NCI-H226 (cell line): ENCODE measurements at places on chromosomes 16 and 17.
A peak's percentile ranks its signal among the peaks of the same experiment; 100 is the strongest.

DNA sequence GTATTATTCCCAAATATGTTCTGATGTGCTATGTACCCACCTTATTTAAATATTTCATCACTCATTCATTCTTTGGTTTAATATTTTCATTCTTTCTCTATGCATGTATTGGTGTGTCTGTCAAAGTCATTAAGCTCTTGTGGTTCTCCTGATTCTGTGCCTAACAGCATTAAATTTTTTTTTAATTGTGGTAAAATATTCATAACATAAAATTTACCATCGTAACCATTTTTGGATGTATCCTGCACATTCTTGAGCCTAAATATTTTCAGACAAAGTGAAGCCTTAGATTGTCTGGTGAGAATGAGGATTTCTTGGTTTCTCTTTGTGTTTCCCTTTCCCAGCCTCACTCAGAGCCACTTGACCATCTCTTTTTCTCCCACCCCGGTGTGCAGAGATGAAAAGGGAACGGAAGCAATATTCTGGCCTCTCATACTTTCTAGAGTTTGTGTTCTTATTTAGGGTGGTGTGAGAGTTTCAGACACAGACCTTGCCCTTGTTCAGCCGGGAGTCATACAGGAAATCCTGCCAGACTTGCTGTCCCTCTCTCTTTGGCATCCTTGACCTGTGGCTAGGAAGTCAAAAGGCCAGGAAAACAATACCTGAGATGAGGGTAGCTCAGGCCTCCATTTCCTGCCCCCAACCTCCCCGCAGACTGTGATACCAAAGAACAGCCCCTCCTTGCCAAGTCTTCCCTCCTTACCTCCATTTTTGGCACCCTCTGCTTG, 4.9 kb downstream of the CCL5 start:
- no peak for DNase-seq

DNA sequence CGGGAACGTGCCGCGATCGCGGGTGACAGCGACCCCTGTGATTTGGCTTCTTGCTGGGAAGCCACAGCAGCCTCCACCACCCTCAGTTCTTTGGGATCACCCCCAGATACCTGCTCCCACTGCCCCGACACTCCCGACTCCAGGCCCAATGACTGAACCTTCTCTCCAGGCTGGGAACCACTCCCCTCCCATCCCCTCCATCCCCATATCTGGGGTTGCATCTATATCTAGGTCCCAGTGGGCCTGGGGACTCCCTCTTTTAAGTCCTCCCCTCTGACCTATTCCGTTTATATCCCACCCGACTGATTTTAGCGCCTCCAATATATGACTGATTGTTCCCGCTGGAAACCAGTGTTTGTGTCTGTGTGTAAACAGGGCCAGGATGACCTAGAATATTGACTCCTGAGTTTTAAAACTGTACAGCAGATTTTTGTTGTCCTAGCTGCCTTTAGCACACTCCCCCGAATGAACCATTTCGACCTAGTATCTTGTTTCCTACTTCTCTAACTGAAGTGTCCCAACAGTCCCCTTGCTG, 667 bp downstream of the PSMD3 start:
- DNase-seq, result no peak

GRCh38 chr17:17723354-17724261, 42.4 kb downstream of the RAI1 start:
- peak; percentile 62 for DNase-seq

DNA sequence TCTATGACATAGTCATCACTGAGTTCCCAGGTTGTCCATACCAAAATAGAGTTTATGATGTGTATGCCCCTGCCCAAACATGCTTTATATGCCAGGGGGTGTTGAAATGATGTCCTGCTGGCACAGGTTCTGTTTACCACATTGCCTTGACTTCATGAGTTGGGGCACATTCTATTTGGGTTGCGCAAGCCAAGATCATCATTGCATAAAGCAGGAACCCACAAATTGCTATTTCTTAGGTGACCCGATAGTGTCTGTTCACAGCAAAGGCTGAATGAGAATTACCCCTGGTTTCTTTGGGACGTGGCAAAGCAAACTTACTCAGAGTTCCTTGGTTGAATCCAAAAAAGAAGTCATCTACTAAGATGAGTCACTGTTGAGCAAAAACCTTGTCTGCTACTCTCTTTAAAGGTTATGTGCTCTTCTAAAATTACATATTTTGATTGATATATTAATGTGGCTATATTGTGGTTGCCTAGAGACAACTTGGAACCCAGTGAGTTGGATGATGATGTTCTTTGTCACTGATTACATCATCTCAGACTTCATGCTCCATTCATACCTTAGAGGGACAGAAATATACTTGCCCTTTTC, 912.6 kb upstream of the SOX9 start:
- DNase-seq, result peak; percentile 24

DNA sequence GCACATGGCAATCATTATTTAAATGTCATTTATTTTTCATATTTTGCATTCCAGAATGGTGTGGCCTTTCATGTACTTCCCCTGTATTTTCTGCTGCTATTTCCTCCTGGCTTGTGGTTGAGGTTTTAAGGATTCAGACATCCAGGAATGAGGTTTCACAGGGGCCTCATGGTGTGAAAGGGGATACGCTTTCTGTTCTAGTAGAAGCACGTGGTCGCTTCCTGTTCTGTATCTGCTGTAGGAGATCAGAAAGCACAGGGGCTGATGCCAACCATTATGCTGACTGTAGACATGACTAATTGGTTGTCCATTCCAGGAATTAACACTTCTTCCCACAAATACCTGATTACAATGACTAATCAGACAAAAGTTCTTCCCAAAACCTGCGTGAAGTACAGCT, 405.9 kb downstream of the SHISA9 start:
- no peak for DNase-seq

DNA sequence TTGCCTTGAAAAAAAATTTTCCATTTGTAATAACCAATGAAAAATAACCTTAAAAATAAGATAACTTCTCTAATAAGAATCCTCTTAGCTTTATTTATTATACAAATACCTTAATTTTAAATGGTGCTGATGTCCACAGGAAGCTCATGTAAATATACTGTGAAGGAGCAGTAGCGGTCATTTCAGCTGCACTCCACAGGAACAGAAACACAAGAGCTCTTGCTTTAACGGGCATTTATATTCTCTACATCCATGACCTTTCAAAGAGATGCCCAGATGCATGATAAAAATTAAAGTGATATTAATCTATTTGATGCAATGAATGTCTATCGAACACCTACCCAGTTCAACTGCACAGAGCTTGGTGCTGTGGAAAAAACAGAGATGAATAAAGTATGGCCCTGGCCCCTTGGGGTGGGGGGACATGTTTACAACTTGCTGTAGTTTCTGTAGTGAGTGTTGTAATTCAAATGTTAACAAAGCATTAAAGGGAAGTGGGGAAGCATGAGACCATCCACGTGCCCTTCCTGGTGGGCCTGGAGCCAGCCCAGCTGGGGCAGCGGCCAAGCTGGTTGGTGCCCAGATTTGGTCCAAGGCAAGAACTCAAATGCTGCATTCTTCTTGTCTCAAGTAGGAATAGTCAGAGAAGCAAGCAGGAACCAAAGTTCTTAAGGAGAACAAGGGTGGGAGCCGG, 47.9 kb downstream of the IQCK start:
- DNase-seq, result no peak

- DNase-seq, result peak; percentile 100
These were observed 71.0 kb downstream of the COPRS start for GRCh38 chr17:31787857-31788570.

DNA sequence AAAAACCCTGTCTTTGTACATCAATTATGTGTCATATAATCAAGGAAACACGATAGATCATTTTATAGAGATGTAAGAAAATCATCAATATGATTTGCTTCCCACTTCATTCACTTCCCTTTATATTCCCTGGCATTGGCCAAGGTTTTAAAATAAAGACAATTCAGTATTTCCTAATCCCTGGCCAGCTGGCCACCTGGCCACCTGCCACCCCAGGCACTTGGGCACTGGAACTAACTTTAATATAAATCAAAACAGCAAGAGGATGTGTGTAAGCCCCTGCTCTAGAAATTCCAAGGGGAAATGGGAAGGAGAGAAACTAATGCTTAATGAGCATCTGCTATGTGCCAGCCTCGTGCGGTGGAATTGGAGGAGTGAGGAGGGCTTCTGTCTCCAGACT, 58.6 kb upstream of the TOB1 start:
- DNase-seq, result no peak

DNA sequence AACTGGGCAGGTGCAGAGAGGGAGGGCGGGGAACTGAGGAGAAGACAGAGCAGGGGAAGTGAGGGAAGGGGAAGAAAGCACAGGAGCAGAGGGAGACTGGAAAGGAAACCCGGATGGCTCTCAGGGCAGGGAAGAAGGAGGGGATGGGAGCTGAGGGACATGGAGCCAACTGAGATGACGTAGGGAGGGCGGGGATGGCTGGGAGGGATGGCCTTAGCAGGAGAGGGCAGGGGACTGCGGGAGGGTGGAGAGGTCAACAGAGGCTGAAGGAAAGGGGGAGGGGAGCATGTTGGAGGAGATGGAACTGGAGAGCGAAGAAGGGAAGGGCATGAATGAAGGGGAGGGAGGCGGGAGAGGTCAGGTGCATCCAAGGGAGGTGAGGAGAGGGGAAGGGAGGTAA, 81.9 kb downstream of the KCNJ12 start:
- DNase-seq, result no peak

DNA sequence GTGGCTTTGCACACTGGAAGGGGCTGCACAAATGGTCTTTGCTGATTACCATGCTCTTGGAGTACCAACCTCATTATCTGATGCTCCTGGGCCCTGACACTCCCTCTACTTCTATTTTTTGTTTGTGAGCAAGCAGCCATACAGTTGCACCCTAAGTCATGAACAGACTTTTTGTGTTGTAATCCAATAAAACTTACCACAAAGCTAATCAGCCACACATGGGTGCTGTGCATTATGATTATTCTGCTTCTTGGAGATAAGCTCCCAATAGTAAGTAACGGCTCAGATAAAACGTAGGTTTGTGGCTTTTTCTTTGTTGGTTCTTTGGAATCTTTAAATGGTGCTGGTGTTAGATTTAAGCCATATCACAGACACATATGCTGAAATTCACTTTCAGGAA, 76.2 kb downstream of the CCT6B start:
- DNase-seq, result no peak

DNA sequence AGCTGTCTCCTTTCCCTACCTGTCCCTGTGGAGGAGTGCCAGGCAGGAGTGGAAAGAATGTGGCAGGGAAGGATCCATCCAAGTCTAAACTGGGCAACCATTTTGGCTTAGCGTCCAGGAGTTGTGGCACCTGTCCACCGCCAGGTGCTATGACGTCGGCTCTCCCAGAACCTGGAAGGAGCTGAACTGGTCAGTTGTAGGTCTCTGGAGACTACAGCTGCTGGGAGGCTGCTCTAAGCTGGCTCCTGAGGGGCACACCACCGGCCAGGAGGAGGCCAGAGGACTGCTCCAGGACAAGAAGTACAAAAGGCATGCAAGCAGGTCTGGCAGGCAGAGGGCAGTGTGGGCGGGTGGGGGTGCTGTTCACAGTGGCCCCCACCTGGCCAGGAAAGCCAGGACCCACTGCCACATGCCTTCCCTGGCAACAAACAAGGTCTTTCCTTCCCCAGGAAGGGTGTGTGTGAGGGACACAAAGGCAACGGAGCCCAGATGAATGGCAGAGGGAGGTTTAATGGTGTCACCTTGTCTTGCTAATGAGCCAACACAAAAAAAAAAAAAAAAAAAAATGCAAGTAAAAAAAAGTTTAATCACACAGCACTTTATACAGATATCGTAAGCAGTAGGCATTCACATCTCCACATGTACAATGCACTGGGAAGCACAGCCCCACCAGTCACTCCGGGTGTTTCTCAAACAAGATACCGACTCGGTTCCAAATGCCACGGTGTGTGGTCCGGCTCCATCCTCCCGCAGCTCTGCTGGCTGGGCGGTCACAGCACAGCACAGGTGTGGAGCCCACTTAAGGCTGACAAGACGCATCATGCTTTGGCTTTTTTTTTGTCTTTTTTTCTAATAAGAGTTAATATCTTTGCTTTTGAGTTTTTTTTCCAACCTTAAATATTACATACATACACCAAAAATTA, 4.8 kb downstream of the SPHK1 start:
- no peak for DNase-seq

DNA sequence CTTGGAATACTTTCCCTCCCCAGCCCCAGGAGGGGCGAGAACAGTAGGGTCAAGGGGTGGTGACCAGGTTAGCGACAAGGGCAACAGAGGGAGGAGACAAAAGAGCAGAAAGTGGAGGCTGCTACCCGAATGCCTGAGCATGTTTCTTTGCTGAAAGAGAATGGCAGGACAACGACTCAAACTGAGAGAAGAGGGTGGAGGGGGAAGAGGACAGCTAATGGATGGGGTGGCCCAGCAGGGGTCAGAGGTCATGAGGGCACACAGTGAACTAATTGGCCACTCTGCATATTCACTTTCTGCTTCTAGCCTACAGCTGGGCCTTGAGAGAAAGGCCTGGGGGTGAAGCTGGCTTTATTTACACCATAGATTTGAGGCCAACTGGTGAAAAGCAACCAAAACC, 19.1 kb upstream of the DDX52 start:
- no peak for DNase-seq

DNA sequence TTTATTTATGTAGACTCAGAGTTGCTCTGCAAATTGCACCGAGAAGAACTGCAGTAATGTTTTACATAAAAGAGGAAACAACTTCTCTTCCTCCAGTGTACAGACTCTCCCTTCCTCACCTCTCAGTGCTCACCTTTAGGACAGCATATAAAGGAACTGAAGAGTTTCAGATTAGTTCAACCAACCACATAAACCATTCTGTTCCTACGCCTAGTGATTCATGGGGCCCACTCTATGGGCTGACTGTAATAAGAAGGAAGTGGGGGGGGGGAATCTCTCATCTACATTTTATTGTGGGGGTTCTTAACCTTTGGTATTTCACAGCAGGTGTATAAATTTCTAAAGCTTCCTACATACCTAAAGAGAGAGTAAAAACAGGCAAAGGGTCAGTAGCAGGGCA, 18.3 kb downstream of the ZSWIM7 start:
- peak; percentile 42 for DNase-seq

DNA sequence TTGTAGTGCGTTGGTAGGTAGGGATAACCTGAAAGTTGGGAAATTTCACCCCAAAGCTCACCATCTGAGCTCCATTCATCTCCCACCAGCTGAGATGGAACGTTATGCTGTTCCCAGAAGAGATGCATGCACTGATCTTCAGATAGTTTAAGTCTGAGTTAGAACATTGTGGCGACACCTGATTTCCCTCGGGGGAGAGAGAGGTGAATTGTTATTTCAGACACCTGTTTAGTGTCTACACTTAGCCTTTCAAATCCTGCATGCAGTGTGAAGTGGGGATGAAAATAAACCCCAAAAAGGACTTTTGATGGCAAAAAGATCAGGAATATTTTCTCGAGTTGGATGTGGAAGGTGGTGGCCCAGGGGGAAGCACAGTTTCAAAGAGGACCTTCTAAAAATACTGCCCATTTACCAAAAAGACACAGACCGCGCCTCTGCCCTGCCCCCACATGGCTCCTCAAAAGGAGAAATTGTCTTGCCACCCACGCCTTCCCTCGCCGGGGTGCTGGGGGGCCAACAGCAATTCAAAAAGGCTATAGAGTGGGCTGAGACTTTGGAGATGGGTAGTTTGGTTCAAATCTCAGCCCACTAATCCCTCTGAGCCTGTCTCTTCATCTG, 11.4 kb downstream of the CIITA start:
- no peak for DNase-seq
